ENCODE measurements at places on chromosomes 4 and X.

DNA sequence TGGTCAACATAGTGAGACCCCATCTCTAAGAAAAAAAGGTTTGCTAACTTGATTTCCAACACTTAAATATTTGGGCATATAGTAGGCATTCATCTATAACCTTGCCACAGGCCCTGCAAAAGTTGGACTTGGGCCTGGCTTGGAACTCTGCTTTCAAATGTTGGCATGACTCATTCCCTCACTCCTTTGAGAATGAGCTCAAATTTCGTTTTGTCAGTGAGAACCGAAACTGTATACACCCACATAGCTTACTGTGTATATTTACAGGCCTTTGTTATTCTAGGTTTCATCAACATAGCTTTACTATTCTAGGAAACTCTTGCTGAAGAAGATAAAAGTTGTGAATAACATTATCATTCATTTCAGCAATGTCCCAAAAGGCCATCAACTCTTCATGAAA, 88.7 kb upstream of the ELOVL6 start:
- no peak overlapping the region for H3K27ac ChIP-seq
- H3K4me3 ChIP-seq = no peak overlapping the region
- no peaks in the 10 kb centered on the region for H3K27me3 ChIP-seq
- H3K36me3 ChIP-seq = no peaks in the 10 kb centered on the region
- no peaks in the 10 kb centered on the region for H3K4me1 ChIP-seq

- no peak for DNase-seq
- no peaks in the 10 kb centered on the region for H3K4me1 ChIP-seq
- no peaks in the 10 kb centered on the region for H3K36me3 ChIP-seq
- no peak overlapping the region for H3K27ac ChIP-seq
Observed at GRCh38 chr4:55608591-55608990, 16.5 kb upstream of the PDCL2 start.

GRCh38 chr4:127479031-127479622, 153.6 kb upstream of the INTU start:
- no peak overlapping the region for H3K4me3 ChIP-seq
- no peaks in the 10 kb centered on the region for H3K27me3 ChIP-seq
- DNase-seq = no peak
- H3K36me3 ChIP-seq = no peaks in the 10 kb centered on the region
- no peak overlapping the region for H3K27ac ChIP-seq
- no peaks in the 10 kb centered on the region for H3K4me1 ChIP-seq

GRCh38 chr4:104494822-104495559, at the start of gene CXXC4:
Gene CXXC4 (minus strand): TSS chr4:104494894. CDS start chr4:104491802, 3,092 bp downstream.
- peak; percentile 69 for DNase-seq
- peak within 1 kb of the TSS; percentile 58 for H3K27ac ChIP-seq
- H3K4me3 ChIP-seq = peak within 1 kb of the TSS; percentile 51
- H3K4me1 ChIP-seq = peaks cover 9% of the 10 kb centered on the region
- peaks cover 20% of the 10 kb centered on the region for H3K27me3 ChIP-seq
- no peaks in the 10 kb centered on the region for H3K36me3 ChIP-seq

- no peaks in the 10 kb centered on the region for H3K36me3 ChIP-seq
- H3K27me3 ChIP-seq = no peaks in the 10 kb centered on the region
- no peaks in the 10 kb centered on the region for H3K4me1 ChIP-seq
- no peak overlapping the region for H3K27ac ChIP-seq
Observed at GRCh38 chrX:51336584-51336983, 4.0 kb downstream of the NUDT10 start.

- DNase-seq = no peak
- H3K4me1 ChIP-seq = no peaks in the 10 kb centered on the region
- no peaks in the 10 kb centered on the region for H3K27me3 ChIP-seq
- no peak overlapping the region for H3K4me3 ChIP-seq
- H3K27ac ChIP-seq = no peak overlapping the region
- H3K36me3 ChIP-seq = no peaks in the 10 kb centered on the region
Observed at GRCh38 chr4:44761306-44761705, 35.0 kb upstream of the GNPDA2 start.

DNA sequence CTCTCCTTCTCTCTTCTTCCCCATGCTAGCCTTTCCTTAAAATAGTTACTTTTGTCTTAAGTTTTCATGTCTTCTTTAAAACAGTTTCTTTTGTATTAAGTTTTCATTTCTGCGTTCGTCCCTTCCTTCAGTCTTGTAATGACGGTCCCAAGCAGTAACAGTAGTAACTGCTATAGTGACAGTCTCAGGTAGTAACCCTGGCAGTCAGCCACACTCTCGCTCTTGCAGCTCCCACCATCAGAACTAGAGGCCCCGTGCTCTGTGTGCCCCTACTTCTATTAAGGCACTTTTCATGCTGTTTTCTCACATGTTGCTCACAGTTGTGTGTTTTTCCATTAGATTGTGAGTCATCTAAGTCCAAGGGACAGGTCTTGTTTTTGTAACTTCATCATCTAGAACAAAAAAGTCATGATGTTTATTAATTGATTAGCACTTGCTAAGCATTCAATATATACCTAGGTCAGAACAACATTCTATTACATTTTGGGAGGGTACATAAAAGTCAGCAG, 49.3 kb downstream of the C4orf33 start:
- no peak overlapping the region for H3K27ac ChIP-seq
- H3K36me3 ChIP-seq = no peaks in the 10 kb centered on the region
- no peaks in the 10 kb centered on the region for H3K27me3 ChIP-seq
- DNase-seq = no peak
- no peaks in the 10 kb centered on the region for H3K4me1 ChIP-seq

GRCh38 chr4:95155759-95156451, 392.9 kb downstream of the UNC5C start:
- no peaks in the 10 kb centered on the region for H3K4me1 ChIP-seq
- H3K36me3 ChIP-seq = no peaks in the 10 kb centered on the region

DNA sequence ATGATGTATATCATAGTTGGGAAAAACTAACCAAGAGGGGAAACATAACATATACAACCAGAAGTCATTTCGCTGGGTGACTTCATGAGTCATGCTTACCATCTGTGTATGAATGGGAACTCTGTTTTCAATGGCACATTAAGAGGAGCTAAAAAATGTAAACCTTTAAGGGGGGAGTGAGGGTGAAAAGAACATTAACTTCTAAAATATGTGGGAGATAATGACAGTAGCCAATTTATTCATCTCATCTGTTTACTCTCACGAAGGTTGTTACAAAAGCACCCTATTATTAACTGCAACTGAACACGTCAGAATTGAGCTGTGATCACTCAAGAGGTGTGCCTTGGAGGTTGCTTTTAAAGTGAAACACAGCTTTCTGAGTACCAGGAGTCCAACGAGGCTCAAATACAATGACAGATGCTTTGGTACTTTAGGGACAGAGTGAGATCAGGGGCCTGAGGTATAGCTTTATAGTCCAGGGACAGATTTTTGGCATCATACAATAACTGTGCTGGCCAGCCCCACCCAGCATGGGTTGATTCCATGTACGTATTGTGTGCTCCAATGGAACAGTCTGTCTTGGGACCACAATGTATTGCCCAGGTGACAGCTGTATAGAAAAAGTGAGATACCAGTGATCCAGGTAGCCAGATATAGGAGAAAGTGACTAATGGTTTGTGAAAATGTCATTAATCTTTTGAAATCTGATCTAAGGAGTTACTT, 107.3 kb downstream of the AMMECR1 start:
- no peaks in the 10 kb centered on the region for H3K27me3 ChIP-seq
- no peak overlapping the region for H3K27ac ChIP-seq
- H3K36me3 ChIP-seq = no peaks in the 10 kb centered on the region
- no peak overlapping the region for H3K4me3 ChIP-seq
- no peak for DNase-seq

GRCh38 chr4:8472689-8473197, 32.2 kb downstream of the TRMT44 start:
- H3K27ac ChIP-seq = peak overlapping the region; percentile 67
- H3K36me3 ChIP-seq = peaks cover 56% of the 10 kb centered on the region
- no peak overlapping the region for H3K4me3 ChIP-seq

- no peaks in the 10 kb centered on the region for H3K4me1 ChIP-seq
- H3K27ac ChIP-seq = no peak overlapping the region
- H3K4me3 ChIP-seq = no peak overlapping the region
Observed at GRCh38 chr4:182310962-182311361, 67.8 kb downstream of the TENM3 start.

- no peak overlapping the region for H3K4me3 ChIP-seq
- DNase-seq = no peak
- peaks cover 18% of the 10 kb centered on the region for H3K4me1 ChIP-seq
- no peak overlapping the region for H3K27ac ChIP-seq
- no peaks in the 10 kb centered on the region for H3K36me3 ChIP-seq
Observed at GRCh38 chrX:46648660-46649059, 75.1 kb downstream of the CHST7 start.

DNA sequence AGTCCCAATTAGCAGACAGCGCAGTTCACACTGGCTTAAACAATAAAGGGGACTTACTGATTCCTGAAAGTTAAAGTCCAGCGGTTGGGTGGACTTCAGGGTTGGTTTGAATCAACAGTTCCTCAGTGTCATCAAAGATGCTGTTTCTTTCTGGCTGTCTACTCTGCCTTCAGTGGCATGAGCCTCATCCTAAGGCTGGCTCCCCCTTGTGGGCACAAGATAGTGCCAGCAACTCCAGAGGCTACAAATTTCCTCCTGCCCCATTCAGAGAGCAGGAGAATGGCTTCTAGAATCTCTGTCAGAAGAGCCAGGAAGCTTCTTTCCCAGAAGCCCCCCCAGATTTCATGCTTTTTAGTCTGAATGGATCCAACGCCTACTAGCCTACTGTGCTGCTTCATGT, 82.4 kb upstream of the MTM1 start:
- H3K4me3 ChIP-seq = no peak overlapping the region
- no peak overlapping the region for H3K27ac ChIP-seq
- DNase-seq = no peak
- H3K4me1 ChIP-seq = no peaks in the 10 kb centered on the region

- H3K4me3 ChIP-seq = no peak overlapping the region
- H3K27me3 ChIP-seq = no peaks in the 10 kb centered on the region
- DNase-seq = no peak
- H3K36me3 ChIP-seq = peaks cover 96% of the 10 kb centered on the region
- no peak overlapping the region for H3K27ac ChIP-seq
Observed at GRCh38 chr4:38931125-38931524, 63.5 kb downstream of the FAM114A1 start.

Measured in lower lobe of right lung (tissue), 2 donors.